ENCODE measurements at places on chromosomes 4 and X.

- no peak for DNase-seq
Observed at GRCh38 chrX:130247996-130248395, 20.7 kb downstream of the ZNF280C start.

- no peak for DNase-seq
Observed at GRCh38 chr4:76354517-76355473, 48.3 kb downstream of the STBD1 start.

DNA sequence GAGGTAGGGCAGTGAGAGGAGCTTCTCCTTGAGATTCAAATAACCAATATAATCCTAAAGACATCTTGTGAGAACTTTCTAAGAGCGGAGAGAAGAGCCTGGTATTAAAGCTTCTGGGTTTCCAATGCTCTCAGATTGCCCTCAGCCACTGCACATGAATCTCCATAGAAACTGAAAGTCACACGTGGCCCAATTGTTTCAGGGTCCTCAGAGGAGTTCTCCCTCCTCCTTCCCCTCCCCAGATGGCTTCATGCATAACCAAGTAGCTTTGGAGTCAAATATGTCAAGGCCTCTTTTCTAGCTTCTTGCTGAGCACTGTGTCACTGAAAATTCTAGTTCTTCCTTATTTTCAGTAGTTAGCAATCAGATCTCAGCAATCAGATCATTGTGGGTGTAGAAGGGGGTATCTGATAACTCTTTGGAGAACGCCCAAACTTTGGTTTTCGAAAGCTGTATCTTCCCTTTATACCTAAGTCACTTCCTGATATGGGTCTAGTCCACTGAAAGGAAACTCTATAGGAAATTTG, 2.2 kb downstream of the BTK start:
- DNase-seq = no peak

DNA sequence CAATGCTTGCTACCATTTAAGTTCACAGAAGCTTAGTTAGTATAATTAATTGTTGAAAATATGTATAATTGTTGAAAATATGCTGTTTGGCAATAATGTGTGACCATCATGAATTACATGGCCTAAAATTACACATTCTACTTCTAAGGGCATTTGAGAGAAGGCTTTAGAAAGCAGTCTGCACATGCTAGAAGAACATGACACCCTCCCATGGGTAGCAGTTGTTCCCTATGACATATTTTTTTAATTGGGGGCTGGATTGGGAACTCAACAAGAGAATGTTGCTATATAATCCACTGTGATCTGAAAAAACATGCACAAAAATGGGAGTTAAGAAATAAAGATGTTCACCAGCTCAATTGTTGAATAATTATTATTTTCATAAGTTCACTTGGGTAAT, 331.4 kb downstream of the ARHGAP24 start:
- no peak for DNase-seq

- DNase-seq = no peak
Observed at GRCh38 chrX:24427747-24428019, 37.4 kb upstream of the PDK3 start.

GRCh38 chr4:105474099-105474518, 247 bp upstream of the PPA2 start:
- peak; percentile 92 for DNase-seq

Measured in urothelium cell line (cell line).